Stimulated activated CD4-positive, alpha-beta T cell treated with anti-CD3 and anti-CD28 coated beads, Interleukin-2, amount 100 ng/mL, for 4 hours (primary cell): ENCODE measurements at places on chromosomes 4 and X.

DNA sequence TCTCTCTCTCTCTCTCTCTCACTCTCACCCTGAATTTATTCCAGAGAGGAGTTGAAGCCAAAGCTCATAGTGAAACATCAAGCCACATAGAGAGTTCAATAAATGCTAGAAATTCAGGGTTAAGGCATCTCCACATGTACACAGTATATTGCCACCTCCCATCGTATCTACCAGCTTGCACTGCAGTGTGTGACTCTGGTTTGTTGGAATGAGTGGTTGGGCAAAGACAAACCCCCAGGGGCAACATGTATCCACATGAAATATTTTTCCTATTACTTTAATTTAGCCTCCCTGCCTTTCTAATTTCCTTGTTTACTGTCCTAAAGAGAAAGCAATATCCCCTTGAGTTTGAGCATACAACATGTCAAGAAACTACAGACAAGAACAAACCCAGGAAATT lies 247.3 kb downstream of the SPATA18 start:
- DNase-seq: no peak

DNA sequence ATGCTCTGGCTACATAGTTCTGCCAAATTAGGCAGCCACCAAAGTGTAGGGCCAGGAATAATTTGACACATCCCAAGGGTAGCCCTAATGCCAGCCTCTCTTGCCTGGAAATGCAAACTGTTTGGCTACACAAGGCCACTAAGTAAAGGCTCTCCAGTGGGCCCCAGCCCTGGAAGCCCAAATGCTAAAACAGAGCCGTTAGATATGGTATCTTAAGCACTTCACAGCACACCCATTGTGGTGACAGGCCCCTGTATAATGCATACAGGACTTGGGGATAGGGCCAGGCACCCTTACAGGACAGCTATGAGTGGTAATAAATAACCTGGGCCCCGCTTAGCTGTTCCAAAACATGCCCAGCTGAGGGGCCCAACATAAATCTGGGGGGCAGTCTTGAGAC lies 623.9 kb downstream of the BCOR start:
- DNase-seq: no peak

DNA sequence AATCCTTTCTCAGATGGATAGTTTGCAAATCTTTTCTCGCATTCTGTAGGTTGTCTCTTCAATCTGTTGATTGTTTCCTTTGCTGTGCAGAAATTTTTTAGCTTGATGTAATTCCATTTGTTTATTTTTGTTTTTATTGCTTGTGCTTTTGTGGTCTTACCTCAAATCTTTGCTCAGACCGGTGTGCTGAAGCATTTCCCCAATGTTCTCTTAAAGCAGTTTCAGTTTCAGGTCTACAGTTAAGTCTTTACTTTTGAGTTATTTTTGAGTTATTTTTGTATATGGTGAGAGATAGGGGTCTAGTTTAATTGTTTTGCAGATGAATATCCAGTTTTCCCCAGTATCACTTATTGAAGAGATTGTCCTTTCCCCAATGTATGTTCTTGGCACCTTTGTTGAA lies 18.2 kb upstream of the SLC25A14 start:
- no peak for DNase-seq

DNA sequence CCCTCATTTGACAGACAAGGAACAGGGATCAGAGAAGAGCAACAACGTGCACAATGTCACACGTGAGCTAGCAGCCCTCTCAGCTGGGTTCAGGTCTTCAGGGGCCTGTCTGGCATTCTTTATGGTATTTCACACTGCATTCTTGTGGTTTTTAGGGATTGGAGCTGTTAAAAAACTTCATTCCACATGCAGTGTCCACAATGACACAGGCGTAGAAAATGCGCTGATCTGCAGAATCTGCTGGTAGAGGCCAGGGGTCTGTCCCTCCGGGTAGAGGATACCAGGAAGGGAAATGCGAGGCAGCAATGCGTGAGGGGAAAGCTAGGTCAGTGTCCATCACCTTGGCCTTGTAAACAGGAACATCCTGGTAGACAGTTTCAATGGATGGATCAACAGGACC lies 36.6 kb downstream of the MAP7D3 start:
- DNase-seq: no peak

GRCh38 chr4:118076958-118077766 lies 42.9 kb downstream of the NDST3 start:
- DNase-seq: no peak

DNA sequence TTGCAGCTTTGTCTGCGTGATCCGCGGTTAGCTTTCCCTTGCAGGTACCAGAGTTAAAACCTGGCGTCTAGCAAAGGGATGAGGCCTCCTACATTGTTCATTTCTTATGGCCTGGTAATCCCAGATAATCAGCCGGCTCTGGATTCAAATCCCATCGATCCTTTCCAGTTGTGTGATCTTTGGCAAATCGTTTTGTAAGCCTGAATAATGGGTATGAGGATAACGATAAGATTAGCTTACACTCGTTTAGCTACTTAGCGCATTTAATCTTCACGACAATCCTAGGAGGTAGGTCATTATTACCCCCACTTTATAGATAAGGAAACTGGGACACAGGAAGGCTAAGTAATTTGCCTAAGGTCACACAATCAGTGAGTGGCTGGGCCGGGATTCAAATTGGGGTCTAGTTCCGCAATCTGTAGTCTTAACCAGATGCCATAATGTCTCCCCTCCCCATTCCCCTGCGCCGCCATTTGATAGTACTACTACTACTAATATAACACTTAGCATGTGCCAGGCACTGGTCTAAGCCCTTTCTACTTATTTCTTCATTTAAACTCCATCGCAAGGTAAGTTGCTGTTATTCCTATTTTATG lies 1.7 kb upstream of the UBA1 start:
- DNase-seq: no peak

DNA sequence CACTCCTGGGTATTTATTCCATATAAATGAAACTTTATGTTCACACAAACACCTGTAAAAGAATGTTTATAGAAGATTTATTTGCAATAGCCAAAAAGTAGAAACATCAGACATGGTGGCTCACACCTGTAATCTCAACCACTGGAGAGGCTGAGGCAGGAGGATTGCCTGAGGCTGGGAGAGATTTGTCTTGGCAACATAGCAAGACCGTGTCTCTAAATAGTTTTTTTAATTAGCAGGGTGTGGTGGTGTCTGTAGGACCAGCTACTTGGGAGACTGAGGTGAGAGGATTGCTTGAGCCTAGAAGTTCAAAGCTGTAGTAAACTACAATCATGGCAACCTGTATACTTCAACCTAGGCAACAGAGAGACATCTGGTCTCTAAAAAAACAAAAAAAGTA lies 27.7 kb upstream of the NFKB1 start:
- no peak for DNase-seq

GRCh38 chrX:643911-644303 lies 13.3 kb downstream of the SHOX start:
- DNase-seq: no peak

DNA sequence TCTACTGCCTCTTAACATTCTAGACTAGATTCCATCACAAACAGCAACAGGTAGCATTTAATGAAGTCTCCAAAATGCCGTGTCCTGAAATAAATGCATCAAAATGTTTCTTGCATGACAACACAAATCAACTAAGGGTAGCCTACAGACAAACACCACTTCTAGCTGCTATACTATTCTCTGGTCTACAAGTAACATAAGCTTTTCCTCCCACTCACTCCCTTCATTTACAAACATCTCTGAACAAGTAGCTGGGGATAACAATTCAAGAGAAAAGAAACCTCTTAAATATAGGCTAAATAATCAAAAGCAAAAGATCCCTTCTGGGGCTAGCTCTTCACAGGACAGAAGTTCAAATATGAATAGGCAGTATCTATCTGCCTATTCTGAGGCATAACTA lies 20.8 kb downstream of the PPP3CA start:
- DNase-seq: no peak

- no peak for DNase-seq
Observed at GRCh38 chr4:180314972-180315371, 1928.2 kb upstream of the TENM3 start.

DNA sequence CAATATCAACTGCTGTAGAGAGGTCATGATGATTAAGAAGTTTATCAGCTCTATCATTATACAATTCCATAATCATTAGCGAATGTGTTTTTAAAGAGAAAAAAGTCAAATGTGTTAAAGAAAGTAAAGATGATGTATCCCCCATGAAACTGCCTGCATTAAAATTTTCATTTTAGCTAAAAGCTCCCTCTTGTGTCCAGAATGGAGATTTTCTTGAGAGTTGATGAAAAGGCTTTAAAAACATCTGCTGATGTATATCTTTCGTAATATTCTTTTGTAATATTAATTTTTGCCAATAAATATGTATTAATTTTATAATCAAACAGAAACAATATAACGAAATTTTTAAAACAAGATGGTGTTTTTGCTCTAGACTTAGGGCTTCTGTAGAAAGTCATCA lies 52.1 kb upstream of the LHFPL1 start:
- no peak for DNase-seq

DNA sequence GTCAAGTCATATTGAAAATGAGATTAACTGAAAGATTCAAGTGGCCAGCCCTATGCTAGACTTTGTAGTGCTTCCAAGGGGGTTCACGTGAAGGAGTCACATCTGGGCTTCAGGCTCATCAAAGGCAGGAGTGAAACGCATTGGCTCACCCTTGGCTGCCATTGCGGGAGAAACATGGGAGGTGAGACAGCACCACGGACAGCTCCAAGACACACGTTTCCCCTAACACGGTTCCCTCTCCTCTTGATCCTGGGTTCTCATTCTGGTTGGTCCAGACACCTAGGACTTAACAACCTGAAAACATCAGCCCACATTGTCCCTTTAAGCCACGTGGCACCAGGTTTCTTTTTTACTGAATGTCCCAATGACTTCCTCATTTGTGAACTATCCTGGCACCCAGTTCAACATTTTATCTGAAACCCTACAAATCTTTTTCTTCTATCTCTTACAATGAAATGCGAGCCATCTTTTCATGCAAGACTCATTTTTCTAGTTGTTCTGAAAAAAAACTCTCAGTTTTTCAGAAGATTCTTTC lies 279.0 kb upstream of the VCX3A start:
- no peak for DNase-seq

GRCh38 chr4:75371915-75372314 lies 142.3 kb downstream of the RCHY1 start:
- no peak for DNase-seq

DNA sequence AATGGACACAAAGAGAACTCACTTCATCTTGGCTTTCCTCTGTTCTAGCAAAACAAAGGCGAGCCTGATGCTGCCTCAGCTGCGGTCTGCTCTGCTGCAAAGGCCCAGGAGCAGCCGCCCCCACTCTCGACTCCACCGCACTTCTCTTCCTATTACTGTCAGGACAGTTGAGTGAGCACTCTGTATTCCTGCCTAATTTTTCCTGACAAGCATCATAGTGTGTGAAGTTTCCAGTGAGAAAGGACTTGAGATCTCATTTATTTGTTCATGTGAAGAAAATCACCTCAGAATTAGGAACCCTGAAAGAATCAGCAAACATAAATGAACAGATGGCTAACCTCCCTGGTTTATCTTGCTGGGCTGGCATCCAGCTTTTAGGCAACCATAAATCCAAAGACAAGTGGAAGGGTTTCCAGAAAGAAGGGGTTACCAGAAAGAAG lies 15.6 kb downstream of the SCARB2 start:
- no peak for DNase-seq

GRCh38 chr4:33989820-33990443 lies 2254.4 kb downstream of the ARAP2 start:
- no peak for DNase-seq

DNA sequence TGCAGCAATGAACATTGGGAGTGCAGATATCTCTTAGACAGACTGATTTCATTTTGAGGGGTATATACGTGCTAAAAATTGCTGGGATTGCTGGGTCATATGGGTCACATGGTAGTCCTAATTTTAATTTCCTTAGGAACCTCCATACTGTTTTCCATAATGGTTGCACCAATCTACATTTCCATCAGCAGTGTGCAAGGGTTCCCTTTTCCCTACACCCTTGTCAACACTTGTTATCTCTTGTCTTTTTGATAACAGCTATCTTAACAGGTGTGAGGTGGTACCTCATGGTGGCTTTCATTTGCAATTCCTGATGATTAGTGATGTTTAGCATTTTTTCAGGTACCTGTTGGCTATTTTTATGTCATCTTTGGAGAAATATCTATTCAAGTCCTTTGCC lies 57.0 kb downstream of the GPC3 start:
- DNase-seq: no peak

DNA sequence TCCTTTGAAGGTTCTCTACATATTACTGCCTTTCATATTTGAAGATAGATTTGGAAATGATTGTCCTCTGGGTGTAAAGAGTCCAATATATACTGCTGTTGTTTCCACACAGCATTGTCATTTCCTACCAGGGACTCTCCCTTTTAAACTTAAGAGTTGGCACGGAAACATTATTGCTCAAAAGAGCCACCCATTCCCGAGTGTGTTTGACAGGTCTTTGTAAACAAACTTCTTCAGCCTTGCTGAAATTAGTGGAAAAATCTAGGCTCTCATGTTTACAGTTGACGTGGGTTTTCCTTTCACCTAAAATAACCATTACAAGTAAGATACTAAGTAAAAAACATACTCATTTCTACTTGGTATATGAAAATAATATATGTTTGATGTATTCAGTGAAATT lies 111.4 kb upstream of the LIMCH1 start:
- DNase-seq: no peak

DNA sequence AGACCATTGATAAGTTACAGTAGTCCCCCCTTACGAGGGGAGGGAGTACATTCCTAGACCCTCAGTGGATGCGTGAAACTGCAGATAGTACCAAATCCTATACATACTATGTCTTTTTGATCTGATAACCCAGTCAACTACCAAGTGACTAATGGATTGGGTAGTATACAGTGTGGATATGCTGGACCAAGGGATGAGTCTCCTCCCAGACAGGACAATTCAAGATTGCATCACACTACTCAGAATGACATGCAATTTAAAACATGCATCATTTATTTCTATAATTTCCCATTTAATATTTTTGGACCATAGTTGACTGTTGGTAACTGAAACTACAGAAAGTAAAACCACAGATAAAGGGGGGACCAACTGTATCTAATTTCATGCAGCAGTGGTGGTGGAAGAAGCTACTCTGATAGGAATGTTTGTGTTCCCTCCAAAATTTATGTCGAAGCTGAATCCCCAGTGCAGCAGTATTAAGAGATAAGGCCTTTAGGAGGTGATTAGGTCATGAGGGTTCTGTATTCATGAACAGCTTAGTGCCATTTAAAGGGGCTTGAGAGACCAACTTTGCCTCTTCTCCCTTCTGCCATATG lies 11.9 kb downstream of the HADH start:
- no peak for DNase-seq
